IMR-90 (cell line): ENCODE measurements at places on chromosomes 16 and 17. TPM values are rescaled to one million over a fixed set of nuclear protein-coding genes. Genes with fewer than 3 reads are reported as not detected.

GRCh38 chr16:49472598-49472997 is 99.0 kb downstream of the C16orf78 start:
- DNase-seq, result no peak

DNA sequence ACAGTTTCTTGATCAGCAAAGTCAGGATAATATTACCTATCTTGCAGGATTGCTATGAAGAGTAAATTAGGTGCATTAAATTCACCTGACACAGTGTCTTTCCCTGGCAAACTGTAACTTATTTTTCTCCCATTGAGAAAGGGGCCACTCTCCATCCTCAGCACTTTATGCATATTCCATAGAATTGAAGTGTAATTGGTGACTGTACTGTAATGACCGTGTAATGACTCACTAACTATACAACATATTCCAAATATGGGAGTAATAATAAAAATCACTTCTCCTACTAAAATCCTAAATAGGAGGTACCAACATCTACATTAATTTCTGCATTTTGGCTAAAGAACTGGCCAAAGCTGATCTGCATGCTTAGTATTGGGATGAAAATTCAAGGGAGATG is 141.9 kb upstream of the NOG start:
- DNase-seq, result peak; percentile 25

GRCh38 chr17:8698162-8698971 is 46.3 kb downstream of the CCDC42 start:
- peak; percentile 79 for DNase-seq

GRCh38 chr16:19066988-19067348 is 446 bp upstream of the COQ7 start:
- no peak for DNase-seq

DNA sequence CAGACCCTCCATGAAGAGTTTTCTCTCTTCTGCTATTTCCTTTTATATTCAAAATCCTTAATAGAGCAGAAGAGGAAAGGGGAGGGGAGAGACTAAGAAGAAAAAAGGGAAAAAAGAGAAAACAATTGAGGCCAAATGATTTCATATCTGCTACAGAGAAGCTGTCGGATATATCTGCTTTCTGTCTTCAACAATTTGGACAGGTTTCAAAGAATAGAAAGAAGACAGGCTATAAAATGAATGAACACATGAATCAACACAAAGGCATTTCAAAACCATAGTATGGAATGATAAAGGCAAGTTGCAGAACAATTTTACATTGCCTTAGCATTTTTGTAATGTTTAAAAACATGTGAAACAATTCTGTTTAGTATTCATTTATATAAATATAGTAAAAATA is 4.7 kb upstream of the CMTR2 start:
- DNase-seq, result no peak

- DNase-seq, result no peak
Observed at GRCh38 chr16:63185235-63185780, 1149.1 kb upstream of the CDH8 start.

GRCh38 chr17:71011391-71011790 is 842.1 kb downstream of the KCNJ2 start:
- DNase-seq, result no peak

- DNase-seq, result no peak
Observed at GRCh38 chr17:81245665-81246342, 6.7 kb downstream of the NDUFAF8 start.

- no peak for DNase-seq
Observed at GRCh38 chr17:71168053-71168741, 952.6 kb upstream of the SOX9 start.

GRCh38 chr16:27486344-27486743 is 63.4 kb downstream of the GTF3C1 start:
- DNase-seq, result no peak

- no peak for DNase-seq
Observed at GRCh38 chr16:31430380-31431052, 2.4 kb upstream of the COX6A2 start.

DNA sequence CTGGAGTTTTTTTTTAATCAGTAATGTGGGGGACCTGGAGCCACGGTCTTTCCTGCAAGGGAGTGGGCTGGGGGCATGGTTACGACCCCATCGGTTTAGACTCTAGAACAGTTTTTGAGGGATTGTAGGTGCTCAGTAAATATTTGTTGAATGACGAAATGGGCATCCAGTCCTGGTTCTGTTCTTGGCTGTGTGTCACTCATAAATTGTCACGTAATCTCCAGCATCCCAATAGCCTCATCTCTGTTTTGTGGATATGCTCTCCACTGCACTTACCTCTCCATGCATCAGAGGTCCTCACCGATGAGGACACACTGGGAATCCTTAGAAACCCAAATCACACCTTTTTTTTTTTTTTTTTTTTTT is 497 bp upstream of the SLC38A7 start:
- DNase-seq, result no peak

DNA sequence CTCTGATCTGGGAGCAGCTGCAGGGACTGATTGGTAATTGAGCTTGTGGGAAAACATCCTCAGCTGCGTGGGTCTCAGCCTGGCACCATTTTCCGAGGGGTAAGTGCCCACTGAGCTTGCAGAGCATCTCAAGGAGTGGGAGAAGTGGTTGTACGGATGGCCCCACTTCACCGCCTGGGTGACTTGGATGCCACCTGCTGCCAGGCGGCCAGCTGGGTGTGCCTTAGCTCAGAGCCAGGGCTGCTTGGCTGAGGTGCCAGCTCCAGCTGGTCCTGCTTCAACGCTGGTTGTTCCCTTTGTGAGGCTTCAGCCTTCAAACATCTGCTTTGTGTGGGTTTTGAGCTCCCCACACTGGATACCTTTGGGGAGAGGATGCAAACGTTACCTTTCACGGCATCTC is 482.7 kb upstream of the EEF2KMT start:
- no peak for DNase-seq

- no peak for DNase-seq
Observed at GRCh38 chr16:65767125-65767524, 599.4 kb upstream of the CDH5 start.

GRCh38 chr16:89050868-89051311 is 42.8 kb upstream of the ACSF3 start:
- no peak for DNase-seq

- peak; percentile 60 for DNase-seq
Observed at GRCh38 chr17:8125154-8125946, 1.4 kb upstream of the HES7 start.

DNA sequence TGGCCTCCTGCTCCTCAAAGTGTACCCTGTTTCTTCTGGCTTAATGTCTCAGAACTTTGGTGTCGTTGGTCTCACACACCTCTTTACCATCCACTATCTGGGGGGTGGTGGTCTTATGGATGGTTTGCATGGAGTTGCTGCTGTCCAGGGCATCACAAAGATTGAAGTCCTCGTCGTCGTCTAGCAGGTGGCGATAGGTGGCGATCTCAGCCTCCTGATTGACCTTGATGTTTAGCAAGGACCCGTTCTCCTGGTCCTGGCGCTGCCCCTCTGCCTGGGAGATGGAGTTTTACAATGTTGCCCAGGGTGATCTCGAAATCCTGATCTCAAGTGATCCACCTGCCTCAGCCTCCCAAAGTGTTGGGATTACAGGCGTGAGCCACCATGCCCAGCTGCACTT is 31.1 kb upstream of the HELZ start:
- no peak for DNase-seq

DNA sequence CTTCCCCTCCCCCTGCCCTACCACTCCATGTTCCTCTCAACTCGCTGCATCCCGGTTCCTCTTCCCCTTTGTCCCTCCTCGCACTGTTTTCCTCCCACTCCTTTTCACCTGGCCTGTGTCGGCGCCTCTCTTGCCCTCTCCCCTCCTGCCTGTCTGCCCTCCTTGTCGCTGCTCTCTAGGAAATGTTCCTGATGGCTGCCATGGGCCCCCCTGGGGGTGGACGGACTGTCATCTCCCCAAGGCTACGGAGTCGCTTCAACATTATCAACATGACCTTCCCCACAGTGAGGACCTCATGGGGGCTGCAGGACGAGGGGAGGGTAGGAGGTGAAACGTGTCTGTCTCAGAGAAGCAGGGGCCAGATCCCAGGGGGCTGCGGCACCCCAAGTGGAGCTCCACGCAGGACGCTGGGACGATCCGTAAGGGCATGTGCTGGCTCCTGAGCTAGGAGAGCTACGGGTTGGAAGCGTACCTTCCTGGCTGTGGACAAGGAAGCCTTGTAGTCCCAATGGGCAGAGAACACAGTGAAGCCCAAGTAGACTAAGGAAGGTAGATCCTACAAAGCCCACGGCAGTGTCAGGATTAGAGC is 39.8 kb upstream of the KDM6B start:
- DNase-seq, result no peak

- no peak for DNase-seq
Observed at GRCh38 chr17:43599046-43599395, 52.9 kb upstream of the ETV4 start.

- no peak for DNase-seq
Observed at GRCh38 chr17:3895354-3895753, 2.5 kb upstream of the CAMKK1 start.

DNA sequence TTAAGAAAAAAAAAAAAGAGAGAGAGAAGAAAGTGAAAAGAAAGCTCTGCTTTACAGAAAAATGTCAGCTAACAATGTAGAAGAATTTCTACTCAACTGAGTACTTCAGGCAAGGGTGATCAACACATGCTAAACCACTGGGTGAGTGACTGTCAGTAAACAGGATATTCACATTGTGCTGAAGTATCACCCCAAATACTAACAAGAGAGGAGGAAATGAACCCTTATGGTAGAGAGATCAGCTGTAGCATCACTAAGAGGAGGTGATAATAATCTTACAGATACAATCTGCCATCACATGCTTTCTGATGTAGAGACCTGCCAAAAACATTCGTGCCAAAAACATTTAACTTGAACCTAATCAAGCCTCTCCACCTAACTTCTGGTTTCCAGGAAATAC is 30.7 kb upstream of the ICAM2 start:
- no peak for DNase-seq

DNA sequence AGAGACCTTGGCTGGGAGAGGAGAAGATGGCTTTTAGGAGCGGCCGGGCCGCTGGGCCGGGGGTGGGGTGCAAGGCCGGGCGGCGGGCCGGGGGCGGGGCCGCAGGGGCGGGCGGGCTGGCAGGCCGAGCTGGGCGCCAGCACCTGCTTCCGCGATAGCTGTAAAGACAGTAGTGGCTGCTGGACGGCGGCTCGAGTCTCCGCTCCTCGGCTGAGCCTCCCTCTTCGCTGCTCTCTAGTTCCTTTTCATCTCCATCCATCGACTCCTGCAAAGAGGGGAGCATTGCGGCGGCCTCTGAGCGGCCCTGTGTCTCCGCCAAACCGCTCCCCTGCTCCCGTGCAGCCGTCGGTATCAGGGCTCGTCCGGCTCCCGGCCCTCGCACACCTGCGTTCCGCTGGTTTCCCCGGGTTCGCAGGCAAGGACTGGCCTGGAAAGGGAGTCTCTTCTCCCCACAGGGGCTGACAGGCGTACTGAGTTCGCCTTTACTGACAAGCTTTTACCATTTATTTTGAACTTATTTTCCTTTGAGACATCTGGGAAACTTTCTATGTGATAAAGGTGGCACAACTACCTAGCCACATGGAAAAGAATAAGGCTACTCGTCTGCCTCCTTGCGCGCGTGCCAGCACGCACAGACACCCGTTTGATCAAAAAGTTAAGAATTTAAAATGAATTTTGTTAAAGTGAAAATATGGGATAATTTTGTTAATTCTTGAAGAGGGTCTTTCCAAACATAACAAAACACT is at the start of gene C17orf75:
Gene C17orf75, minus strand, starts transcription at position 317 of the 746 bp plus-strand sequence. Its CDS starts 34 bp downstream, at position 283.
- peak; percentile 70 for DNase-seq

GRCh38 chr16:57016831-57017230 is 27.5 kb downstream of the NLRC5 start:
- no peak for DNase-seq

GRCh38 chr16:68793401-68793857 is 49.9 kb upstream of the TANGO6 start:
- DNase-seq, result no peak

- no peak for DNase-seq
Observed at GRCh38 chr17:4005296-4006164, 41.3 kb upstream of the ATP2A3 start.

DNA sequence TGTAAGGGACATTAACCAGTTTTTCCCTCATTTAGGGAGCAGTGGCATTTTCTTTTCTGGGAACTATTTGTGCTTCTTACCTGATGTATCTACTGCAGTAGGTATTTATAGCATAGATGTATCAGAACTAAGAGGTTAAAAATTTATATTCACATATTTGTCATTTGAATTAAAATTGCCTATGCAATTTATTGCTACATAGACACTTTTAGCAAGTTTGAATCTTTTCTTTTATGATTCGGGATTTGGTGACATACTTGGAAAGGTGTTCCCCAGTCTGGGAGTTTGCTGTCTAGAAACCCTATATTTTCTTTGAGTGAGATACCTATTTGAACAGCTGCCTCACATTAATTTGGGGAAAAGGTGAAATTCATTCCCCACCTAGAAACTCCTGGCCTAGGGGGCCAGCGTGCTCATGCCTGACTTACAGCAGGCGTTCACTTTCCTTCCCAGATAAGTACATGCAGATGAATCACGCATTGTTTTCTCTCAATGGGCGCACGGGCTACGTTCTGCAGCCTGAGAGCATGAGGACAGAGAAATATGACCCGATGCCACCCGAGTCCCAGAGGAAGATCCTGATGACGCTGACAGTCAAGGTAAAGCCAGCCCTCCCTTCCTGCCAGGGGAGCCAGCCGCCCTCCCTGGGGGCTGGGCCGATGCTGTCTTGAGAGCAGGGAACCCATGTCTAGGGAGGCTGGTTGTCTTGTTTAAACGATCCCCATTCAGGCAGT is 73.8 kb downstream of the SDR42E1 start:
- no peak for DNase-seq

DNA sequence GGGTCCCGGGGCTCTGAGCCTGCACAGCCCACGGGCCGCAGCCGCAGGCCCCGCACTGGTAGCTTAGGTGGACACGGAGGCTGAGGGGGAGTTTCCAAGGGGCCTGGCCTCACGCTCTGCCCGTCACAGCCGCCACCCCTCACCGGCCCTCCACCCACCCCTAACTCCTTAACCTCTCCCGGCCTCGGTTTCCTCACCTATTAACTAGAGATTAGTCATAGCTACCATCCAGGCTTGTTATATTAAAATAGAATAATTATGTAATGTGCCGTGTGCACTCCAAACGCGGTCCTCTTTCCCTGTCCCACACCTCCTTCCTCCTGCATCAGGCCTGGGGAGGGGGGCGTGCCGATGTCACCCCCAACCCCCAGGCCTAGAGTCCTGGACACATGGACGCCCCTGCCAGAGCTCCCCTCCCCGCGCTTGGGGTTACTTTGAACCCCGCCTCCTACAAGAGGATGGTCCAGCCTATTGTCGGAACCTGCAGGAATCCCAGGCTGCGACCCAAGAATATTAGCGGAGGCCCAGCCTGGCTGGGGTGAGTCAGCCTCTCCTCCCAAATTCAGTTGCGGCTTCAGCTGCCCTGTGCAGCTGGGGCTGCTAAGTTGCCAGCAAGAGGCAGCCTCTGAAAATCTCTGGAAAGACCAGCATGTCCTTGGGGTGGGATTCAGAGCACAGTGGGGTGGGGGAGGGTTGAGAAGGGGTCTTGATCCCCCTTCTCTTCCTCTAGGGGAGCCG is 17.3 kb downstream of the SOCS3 start:
- peak; percentile 88 for DNase-seq

The CYLD gene
- total RNA-seq, result 37.3 and 50.8 TPM in 2 replicates

The BORCS6 gene
- 2.7 and 3.1 TPM in 2 replicates for total RNA-seq

The MAPK7 gene
- total RNA-seq, result 6.4 and 9.7 TPM in 2 replicates

The CRYM gene
- not detected in 2 replicates for total RNA-seq

The CTRB1 gene
- total RNA-seq, result not detected in 2 replicates

The NDUFAF8 gene
- 11.1 and 21.1 TPM in 2 replicates for total RNA-seq

The GLIS2 gene
- 0.36 and 0.56 TPM in 2 replicates for total RNA-seq

The KRTAP4-5 gene
- total RNA-seq, result not detected in 2 replicates

The KIF2B gene
- not detected in 2 replicates for total RNA-seq
